Esophagus muscularis mucosa (tissue), 4 donors: ENCODE measurements at places on chromosomes 13 and 19. TPM values are rescaled to one million over a fixed set of nuclear protein-coding genes. Genes with fewer than 3 reads are reported as not detected.

GRCh38 chr19:17686592-17687024 is 1.5 kb downstream of the UNC13A start:
- no peak for DNase-seq

DNA sequence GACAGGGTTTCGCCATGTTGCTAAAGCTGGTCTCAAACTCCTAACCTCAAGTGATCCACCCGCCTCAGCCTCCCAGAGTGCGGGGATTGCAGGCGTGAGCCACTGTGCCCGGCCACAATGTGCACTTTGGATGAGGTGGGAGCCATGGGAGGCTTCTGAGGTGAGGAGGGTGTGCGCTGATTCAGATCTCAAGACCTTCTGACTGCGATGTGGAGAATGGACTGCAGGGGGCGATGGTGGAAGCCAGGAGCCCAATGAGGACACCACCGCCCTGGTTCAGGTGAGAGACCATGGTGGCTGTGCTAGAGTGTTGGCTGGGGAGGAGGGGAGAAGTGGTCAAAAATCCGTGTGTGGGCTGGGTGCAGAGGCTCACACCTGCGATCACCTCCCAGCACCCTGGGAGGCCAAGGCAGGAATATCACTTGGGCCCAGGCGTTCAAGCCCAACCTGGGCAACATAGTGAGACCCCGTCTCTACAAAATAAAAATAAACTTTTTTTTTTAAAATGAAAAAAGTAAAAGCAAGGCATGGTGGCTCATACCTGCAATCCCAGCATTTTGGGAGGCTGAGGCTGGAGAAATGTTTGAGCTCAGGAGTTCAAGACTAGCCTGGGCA is 5.6 kb downstream of the INAFM1 start:
- no peak for DNase-seq

DNA sequence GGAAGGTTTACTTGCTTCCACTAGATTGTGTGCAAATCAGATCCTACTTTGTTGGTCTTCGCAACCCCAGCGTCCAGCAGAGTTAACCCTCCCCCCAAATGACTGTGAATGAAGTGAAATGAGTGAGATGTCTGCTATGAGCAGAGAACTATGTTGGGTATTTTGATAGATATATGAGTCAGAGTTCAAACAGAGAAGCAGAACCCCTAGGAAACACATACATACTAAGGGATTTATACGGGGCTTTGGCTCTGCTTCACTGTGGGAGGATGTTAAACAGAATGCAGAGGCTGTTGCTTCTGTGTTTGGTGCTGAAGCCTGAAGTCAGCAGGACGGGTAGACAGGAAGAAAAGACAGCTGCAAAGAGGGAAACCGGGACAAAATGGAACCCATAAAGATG is 197.0 kb downstream of the MZT1 start:
- no peak for DNase-seq

Gene SOX1
- under 0.01 TPM for total RNA-seq

Gene CCDC8
- total RNA-seq = 11.6 TPM
